HCEC 1CT (cell line): ENCODE measurements at places on chromosomes 6 and 20.

GRCh38 chr6:55046869-55047422, 127.4 kb upstream of the HCRTR2 start:
- no peak for DNase-seq

GRCh38 chr6:105515054-105515453, 112.2 kb upstream of the PREP start:
- no peak for DNase-seq

DNA sequence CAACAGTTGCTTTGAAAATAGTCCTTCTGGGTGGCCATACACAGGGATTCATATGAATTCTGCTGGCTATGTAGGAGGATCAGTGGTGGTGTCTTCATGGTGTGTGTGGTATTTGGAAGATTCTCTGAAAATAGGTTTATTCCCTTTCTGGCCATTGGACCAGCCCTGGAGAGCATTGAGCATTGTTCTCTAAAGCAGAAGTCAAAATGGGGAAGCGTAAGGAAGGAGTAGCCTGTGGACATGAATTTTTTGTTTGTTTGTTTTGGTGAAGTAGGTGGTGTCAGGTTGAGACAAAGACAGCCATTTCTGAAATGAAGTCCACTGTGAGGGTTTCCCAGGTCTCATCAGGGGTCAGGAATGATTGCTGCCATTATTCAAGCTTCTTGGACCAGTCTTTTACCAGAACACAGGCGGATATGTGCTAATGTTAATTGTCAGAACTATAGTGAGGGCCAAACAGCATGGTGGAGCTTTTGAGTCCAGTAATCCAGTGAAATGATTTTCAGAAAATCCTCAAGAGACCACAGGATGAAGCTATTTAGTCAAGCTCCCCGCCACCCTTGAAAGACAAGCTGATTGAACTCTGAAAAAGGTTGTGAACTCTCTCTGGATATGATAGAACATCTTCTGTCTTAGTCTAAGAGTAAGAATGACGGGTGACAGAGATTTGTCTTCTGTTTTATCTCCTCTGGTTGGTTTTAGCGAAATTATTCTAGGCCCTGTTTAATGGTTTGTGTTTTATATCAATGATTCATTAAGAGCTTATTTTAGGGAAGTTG, 60.0 kb downstream of the DNAH8 start:
- no peak for DNase-seq

DNA sequence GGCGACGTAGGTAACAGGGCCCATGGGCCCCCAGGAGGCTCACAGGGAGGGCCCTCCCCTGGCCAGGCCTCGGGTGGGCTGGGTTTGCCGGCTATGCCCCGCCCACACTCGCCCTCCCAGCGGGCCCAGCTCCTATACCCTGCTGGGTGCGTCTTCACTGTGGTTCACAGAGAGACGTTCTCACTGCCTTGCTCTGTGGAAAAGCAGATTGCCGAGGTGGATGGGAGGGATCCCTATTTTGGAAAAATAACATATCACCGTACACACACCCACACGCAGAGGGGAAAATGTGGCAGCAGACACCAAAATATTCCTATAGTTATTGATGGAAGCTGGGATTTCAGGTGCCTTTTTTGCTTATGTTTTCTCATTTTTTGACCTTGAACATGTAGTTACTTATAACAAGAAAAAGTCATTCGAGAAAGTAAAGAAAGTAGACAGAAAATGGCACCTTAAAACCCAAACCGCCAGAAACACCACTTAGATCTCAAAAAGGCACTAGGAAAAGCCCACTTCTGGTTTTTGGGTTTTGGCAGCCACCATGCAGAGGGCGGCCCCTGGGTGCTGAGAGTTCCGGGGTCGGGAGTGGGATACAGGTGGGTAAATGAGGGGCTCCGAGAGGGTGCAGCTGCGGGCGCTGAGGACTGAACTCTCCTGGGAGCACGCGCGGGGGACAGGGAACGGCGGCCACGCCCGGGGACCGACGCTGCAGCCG, 49.4 kb downstream of the TMEM242 start:
- DNase-seq: no peak

- no peak for DNase-seq
Observed at GRCh38 chr20:21901470-21902275, 196.2 kb downstream of the PAX1 start.

DNA sequence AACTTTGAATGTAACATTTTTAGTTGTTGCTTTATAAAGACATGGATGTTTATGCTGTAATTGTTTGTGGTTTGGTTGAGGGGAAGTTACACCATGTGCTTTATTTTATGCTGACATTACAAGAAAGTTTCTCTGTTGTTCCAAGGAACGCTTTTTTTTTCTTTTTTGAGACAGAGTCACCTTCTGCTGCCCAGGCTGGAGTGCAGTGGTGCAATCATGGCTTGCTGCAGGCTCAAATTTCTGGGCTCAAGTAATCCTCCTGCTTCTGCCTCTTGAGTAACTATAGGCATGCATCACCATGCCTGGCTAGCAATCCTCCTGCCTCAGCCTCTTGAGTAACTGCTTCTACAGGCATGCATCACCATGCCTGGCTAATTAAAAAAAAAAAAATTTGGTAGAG, 21.0 kb upstream of the IFNGR1 start:
- peak; percentile 85 for DNase-seq

DNA sequence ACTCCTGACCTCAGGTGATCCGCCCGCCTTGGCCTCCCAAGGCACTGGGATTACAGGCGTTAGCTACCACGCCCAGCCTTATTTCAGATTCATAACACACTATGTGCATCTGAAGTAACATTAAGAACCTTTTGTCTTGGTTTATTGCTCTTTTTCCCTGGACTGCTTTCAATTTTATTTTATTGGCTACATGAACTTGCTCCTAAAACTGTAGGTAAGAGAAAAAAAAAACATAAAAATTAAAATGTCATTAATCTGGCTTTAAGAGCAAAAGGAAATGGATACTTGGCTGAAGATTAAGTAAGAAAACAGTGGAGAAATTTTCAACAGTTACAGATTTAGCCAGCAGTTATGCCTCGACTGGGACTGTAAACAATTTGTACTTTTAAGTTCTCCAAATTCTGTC, 62.5 kb downstream of the GJA1 start:
- DNase-seq: no peak

- DNase-seq: no peak
Observed at GRCh38 chr6:22025468-22026163, 271.2 kb downstream of the PRL start.

GRCh38 chr6:43622541-43622940, 6.5 kb downstream of the GTPBP2 start:
- no peak for DNase-seq
